Stimulated activated CD4-positive, alpha-beta T cell treated with anti-CD3 and anti-CD28 coated beads, Interleukin-1b, Interleukin-23, amount 100 ng/mL, for 48 hours (primary cell): ENCODE measurements at places on chromosomes 4 and X.

DNA sequence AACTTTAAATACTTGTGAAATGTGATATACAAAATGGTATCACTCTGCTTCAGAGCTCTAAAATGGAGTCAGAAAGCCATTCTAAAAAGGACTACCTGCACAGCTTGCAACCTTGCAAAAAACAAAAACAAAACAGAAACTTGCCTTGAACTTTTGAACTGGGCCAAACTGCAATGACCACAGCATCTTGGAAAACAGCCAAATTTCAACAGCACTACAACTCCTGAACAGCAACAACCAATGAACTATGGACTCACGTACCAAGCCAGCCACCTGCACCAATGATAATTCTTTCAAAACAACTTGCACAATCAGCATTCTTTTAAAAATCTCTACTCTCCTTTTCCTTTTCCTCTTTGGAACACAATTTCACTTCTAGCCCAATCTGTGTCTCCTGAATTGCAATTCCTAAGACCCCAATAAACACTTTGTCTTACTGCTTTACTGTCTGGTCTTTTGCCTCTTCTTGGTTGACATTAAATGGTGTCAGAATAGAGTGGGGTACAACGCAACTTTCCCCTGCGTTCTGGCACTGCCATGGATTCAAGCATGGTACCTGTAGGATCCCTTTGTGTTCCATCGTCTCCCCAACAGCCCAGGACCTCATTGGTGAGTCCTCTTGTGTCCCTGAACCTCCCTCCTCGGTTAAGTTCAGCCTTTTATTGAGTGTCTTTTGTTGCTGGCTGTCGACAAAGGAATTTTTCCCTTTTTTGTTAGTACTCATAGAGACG lies 35.7 kb upstream of the FMR1 start:
- no peak for DNase-seq

DNA sequence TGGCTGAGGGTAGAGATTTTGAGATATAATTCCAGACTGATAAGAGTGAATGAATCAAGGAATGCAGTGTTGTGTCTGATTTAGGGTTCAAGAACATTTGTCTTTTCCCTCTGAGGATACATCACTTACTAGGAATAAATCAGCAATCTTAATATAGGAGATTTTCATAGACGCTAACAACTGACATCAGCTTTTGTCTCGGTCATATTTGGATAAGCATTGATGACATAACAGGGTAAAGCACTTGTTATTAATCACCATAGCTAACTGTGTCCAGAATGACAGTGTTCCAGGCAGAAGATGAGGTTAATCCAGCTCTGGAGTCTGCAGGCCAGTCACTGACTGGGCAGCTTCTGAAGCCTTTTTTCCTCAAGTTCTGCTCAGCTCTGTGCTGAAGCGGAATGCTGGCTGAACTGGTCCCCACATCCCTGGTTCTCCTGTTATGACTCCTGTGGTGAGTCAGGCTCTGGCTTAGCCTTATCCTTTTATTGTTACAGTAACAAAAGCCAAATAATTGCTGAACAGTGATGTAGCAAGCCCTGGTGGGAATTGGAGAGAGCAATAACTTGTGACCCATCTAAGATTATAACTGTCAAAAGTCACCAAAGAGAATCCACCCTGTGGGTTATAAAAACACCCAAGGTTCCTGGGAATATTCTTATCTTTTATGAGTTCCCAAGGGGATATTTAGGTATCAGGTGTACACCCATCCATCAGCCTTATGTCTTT lies 41.8 kb downstream of the FNIP2 start:
- DNase-seq: no peak

- no peak for DNase-seq
These were observed 213.1 kb upstream of the NOCT start for GRCh38 chr4:138802499-138802898.

DNA sequence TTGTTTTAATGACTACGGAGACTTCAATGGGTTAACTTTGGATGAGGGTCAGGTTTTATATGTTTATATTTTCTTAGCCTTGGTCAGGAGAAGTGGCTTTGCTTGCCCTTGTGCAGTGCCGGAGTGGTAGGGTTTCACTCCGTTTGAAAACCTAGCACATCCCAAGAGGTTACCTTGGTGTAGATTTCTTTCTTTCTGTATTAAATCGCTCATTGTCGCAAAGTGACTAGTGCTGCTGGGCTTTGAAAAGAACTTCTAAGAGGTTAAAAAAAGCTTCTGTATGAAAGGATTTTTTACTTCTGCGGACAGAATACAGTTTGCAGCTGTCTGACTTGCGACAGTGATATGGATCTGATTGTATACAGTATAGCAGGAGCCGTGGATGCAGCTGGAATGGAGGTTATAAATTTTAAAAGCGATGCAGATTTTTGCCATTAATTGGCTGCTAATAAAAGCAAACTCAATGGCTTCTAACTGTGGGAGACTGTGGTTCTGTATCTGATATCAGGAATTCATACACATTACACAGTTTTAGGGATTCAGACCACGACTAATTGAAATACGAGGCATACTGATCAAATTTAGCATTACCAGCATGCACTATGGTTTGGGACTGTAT lies 340.9 kb upstream of the PITX2 start:
- DNase-seq: no peak

- DNase-seq: no peak
These were observed 28.8 kb downstream of the COL4A5 start for GRCh38 chrX:108468486-108468885.

DNA sequence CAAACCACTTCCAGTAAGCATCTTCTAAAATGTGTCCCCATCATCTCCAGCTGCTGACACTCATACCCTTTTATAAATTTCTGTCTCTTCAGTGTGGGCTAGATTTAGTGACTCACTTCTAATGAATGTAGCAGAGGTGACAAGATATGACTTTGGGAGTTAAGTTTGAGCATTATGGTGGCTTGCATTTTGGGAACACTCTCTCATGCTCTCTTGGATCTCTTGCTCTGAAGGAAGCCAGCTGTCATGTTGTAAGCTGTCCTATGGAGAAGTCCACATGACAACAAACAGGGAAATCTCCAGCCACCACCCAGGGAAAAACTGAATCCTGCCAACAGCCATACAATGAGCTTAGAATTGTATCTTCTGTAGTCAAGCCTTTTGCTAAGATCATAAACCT lies 691.3 kb upstream of the PCDH7 start:
- no peak for DNase-seq

- DNase-seq: peak; percentile 85
These were observed 26.7 kb downstream of the HTT-AS start for GRCh38 chr4:3047464-3048286.

GRCh38 chr4:174808119-174808518 lies 20.9 kb downstream of the GLRA3 start:
- DNase-seq: no peak

- no peak for DNase-seq
These were observed 15.4 kb downstream of the STOX2 start for GRCh38 chr4:183920512-183920911.

- DNase-seq: no peak
These were observed 494 bp downstream of the SPOCK3 start for GRCh38 chr4:167233685-167234315.

DNA sequence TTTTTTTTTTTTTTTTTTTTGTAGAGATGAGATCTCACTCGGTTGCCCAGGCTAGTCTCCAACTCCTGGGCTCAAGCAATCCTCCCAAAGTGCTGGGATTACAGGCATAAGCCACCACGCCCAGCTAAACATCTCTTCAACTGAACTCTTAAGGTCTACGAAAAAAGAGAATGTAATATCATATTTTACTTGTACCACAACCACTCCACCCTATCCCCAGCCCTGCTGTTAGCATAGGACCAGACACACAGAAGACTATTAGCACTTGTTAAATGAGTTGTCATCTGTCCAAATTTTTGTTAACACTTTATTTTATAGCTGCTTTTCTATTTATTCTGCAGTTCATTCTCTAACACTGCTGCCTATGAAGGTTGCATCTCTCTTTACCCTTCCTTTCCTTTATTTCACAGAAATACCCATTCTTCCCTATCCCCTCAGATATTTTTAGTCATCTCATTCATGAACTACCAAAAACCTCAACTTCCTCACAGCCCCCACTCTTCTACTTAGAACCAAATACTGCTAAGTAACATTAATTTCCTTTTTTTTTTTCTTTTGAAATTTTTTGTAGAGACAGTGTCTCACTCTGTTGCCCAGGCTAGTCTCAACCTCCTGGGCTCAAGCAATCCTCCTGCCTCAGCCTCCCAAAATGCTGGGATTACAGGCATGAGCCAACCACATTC lies 10.1 kb downstream of the SNX12 start:
- no peak for DNase-seq

DNA sequence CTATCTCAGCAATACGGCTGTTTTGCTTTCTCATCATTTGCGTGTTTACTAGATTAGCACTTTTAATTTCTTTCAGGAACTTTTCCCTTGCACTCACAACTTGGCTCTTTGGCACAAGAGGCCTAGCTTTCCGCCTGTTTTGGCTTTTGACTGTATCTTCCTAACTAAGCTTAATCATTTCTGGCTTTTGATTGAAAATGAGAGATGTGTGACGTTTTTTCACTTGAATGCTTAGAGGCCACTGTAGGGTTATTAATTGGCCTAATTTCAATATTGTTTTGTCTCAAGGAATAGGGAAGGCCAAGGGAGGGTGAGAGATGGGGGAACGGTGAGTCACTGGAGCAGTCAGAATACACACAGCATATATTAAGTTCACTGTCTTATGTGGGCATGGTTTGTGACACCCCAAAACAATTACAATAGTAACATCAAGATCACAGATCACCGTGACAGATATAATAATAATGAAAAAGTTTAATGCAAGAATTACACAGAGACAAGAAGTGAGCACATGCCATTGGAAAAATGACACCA lies 27.3 kb downstream of the MND1 start:
- DNase-seq: no peak

GRCh38 chr4:71141125-71141524 lies 147.7 kb downstream of the DCK start:
- no peak for DNase-seq

- DNase-seq: no peak
These were observed 227.1 kb upstream of the JADE1 start for GRCh38 chr4:128582427-128582870.

DNA sequence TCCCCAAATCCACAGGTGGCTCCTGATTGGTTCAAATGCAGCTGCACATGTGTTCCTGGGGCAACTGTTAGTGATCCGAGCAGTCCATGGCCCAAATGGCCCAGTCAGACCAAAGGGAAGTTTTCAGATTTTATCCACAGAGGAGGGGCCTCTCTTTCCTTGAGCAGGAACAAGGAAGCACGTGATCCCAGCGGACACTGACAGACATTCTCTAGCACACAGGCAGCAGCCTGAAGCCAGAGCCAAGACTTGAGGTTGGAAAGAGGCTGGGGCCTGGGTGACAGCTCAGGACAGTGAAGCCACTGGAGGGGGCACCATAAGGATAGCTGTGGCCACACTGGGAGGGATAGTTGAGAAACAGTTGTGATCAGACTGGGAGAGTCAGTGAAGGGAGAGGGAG lies 3.5 kb upstream of the ZFP92 start:
- no peak for DNase-seq

DNA sequence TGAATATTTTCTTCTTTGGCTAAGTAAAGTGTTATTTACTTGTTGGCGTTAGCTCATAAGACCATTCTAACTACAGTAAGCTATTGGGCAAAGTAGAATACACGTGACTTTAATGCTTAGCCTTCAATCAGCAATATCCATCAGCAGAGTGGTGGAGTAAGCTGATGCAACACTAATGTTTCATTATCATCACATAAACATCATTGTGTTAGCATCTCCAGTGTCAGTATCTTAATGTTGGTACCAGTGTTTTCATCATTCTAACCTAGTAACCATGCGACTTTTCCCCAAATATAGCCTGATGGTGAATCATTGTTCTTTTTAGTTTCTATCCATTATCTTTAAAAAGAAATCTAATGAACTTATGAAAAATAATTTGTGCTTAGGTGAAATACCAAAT lies 48.5 kb downstream of the APOOL start:
- DNase-seq: no peak

DNA sequence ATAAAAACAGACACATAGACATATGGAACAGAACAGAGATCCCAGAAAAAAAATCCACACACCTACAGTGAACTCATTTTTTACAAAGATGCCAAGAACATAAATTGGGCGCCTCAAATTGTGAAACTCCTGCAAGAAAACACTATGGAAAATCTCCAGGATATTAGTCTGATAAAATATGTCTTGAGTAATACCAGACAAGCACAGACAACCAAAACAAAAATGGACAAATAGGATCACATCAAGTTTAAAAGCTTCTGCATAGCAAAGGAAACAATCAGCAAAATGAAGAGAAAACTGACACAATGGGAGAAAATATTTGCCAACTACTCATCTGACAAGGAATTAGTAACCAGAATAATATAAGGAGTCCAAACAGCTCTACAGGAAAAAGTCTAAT lies 337.3 kb upstream of the DIPK2B start:
- DNase-seq: no peak

DNA sequence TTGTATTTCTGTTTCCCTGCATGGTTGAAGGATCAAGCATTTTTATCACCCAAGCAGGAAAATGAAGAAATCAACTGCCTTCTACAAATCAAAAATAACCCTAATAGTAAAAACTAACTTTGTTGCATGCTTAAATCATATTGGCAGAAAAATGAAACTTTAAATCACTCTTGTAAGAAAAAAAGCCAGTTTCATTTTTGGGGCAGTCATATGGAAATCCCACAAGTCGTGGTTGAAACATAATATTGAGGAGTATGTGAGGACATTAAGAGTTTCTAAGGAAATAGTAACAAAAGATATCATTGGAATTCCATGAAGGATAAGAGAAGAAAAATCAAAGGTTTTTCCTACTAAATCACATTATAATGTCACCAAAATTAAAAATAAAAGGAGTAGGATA lies 8.4 kb downstream of the TEC start:
- no peak for DNase-seq

DNA sequence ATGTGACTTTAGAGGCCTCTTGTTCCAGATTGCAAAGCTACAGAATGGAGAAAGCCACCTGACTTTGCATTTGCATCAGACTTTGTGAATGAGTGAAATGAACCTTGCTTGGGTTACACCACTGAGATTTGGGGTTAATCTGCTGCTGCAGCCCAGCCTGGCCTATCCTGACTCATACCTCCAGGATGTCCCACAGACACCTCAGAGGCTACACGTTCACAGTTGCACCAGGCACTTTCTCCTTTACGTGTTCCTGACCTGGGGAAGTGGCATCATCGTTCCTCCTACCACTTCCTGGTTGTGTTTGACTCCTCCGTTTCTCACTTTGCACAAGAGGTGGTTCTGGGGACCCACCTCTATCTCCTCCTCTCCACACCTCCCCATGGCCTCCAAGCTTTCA lies 9.2 kb upstream of the SORCS2 start:
- DNase-seq: peak; percentile 70

GRCh38 chrX:115581759-115582615 lies 21.0 kb downstream of the PLS3 start:
- no peak for DNase-seq

GRCh38 chr4:26647523-26648224 lies 63.8 kb downstream of the TBC1D19 start:
- no peak for DNase-seq

DNA sequence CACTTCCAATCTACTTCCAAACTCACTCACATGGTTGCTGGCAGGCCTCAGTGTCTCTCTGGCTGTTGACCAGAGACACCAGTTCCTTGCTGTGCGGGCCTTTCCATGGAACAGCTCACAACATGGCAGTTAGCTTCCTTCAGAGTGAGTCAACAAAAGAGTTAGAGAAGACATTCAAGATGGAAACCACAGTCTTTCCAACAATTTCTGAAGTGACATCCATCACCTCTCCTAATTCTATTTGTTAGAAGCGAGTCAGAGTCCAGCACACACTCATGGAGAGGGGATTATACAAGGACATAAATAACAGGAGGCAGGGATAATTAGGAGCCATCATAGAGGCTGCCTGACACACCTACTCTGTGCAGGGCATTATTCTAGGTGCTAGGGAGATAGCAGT lies 62.5 kb upstream of the TMEM164 start:
- no peak for DNase-seq
